ENCODE measurements at places on chromosomes 5 and 9.

DNA sequence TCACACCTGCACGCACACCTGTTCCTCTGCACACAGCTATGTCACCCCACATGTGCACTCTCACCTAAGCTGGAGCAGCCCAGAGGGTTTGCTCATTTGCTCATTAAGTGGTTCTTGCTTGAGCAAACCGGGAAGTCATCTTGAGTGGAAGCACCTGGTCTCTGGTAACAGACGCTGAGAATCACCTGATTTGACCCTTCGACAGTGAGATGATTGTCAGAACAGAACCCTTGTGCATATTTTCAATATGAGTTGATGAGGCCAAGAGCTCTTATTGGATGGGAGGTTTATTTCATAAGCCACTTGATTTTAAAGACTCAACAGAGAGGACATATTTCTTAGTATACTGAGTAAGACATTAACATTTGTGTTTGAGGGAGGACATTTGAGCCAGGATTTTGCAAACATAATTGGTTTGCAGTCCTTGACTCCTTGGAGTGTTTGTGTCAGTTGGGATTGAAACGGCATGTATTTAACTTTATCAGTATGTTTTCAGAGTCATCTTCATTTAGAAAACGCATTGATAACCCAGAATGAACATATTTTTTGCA lies 22.1 kb upstream of the LPCAT1 start:
- no peak for DNase-seq

DNA sequence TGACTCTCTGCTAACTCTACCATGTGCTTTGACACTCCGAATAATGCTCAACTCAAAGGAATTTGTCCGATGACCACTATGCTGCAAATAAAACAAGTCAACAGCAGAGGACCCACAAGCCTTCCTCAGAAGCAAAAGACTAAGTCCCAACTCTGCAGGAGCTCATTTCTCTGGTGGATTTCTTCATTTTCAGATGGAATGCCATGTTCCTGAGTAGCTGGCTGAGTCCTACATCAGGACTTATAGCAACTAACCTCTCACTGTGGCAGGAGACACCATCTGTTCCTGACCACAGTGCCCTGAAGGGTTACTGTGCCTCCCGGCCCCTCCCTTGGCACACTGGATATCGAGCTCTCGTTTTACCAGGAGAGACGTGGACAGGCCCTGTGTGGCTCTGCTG lies 20.8 kb downstream of the LHFPL2 start:
- no peak for DNase-seq

- DNase-seq, result no peak
Observed at GRCh38 chr5:172782169-172783039, 11.4 kb upstream of the DUSP1 start.

DNA sequence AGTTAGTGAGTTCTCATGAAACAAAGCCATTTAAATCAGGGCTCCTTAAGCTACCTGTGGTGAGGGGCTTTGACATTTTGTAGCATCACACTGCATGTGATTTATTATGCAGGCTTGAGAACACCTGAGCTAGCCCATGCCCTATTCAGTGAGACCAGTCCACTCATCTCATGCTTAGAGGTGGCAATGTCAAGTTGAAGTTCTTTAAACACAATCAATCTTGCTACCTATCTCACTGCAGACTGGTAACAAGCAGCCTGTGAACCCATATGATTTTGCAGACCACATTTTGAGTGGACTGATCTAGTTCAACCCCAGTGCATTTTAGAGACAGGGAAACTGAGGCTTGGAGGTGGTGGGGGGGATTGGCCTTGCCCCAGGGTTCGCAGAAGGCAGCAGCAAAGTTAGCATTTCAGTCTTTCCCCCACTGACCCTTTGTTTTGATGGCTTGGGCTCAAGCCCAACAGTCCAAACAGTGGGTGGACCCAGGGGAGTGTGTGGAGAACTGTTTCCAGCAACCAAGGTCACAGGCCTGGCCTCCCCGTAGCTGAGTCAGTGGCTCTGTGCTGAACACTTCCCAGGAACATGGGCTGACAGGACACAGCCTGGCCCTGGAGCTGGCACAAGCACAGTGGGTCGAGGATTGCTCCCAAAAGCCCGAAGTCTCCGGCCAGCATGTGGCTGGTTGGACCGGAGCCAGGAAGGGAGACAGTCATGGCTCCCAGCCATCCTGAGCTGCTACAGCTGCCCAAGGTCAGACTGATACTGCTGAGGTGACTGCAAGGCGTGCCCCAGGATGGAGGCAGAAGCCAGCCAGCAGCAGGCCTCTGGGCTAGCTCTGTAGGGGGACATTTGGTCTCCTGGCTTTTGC lies 95.3 kb downstream of the RGS3 start:
- no peak for DNase-seq

DNA sequence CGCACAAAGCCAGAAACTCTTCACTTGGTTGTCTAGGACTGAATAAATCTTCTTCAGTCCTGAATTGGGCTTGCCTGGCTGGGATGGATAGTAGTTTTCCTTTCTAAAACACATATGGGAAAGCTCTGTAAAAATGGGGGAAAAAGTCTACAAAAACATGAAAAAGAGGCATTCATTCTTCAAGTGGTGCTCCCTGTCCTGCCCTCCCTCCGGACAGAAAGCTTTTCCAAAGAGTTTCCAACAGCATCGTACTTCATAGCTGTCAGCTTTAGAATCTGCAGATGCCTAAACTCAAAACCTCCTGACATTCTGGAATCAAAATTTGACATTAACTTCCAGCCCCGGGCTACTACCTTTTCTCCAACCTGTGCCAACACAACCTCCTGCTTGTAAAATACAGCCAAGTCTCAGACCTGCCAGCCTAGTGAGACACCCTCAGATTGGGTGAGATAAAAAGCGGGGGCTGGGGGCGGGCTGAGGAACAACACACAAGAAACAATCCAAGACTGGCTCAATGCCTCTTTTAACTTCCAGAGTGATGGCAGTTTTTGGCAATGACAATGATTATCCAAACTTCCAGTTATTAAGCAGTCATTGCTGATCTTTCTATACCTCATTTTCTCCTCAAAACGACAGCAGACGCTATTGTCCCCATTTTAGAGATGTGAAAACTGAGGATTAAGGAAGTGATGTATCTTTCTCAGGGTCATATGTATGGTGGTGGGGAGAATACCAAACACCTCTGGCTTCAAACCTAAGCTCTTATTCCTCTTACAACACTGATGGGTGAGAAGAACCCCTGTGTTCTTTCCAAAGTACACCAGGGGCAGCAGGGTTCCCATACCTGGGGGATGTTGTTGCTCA lies 1.3 kb downstream of the TNC start:
- DNase-seq, result no peak

- DNase-seq, result no peak
Observed at GRCh38 chr5:119385536-119386128, 29.8 kb downstream of the TNFAIP8 start.

DNA sequence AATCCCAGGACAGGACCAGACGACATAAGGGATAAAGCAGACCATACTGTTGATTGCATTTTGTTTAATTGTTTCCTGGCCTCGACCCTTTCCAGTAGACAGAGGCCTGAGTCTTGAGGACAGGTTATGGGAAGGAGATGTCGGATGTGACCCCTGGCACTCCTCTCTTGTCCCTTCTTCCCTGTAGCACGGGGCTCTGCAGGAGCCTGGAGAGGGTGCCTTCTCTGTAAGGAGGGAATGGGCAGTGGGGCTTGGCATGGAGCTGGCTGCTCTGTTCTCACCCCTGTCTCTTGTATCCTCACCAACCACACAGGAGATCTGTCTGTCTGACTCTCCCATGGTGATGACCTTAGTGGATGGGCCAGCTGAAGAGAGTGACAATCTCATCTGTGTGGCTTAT lies 40.1 kb upstream of the SLC2A8 start:
- DNase-seq, result no peak

DNA sequence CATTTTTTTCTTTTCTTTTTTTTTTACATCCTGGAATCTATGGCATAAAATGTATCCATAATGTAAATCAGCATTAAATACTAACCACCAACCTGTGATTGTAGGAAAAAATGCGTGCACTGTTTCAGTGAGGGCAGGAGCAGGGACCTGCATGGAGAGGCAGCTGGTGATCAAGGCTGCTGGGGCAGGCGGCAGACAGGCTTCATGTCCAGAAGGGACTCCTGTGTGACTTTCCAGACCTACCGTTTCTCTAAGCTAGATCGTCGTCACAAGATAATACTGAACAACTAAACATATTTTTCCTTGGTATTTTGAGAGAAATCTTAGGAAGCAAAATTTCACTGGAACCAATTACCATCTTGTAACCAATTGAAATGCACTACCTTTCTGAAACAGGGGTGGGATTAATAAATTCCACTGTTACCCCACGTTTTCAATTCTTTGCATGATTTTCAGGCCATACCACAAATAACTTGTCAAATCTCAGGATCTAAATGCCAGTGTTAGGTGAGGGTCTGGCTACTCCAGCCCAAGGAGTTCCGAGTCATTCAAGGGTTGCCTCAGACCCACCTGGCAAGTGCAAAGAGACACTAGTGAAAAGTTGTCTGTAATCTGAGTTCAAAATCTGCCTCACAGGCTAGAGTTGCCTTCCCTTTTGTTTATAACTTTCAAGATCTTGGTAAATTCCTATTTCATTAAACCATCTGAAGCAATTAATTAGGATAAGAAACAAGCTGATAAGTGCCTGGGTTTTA lies 198.2 kb downstream of the SEMA5A start:
- no peak for DNase-seq

- no peak for DNase-seq
Observed at GRCh38 chr5:172705576-172706084, 64.6 kb downstream of the NEURL1B start.

GRCh38 chr9:134721344-134721743 lies 79.7 kb downstream of the COL5A1 start:
- DNase-seq, result no peak

DNA sequence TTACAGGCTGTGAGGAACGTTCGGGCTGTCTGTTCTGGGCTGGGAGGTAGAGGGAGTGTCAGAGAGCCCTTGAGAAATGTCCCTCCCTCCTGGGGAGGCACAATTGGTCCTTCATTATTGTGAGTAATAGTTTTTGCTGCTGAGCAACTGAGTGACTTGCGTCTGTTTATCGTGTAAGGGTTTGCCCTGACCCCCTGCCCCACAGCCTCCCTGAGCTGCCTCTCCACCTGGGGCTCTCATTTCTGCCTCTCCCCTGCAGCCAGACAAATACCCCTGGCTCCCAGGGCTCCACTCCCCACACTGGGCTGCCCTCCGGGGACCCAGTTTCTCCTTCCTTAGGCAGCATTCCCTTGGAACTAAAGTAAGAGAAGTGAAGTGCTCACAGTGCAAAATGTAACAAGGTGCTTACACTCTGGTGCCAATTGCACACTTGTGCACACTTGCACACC lies 174.9 kb upstream of the MVB12B start:
- DNase-seq, result no peak

- DNase-seq, result no peak
Observed at GRCh38 chr9:113896713-113897112, 20.6 kb downstream of the ZNF618 start.

DNA sequence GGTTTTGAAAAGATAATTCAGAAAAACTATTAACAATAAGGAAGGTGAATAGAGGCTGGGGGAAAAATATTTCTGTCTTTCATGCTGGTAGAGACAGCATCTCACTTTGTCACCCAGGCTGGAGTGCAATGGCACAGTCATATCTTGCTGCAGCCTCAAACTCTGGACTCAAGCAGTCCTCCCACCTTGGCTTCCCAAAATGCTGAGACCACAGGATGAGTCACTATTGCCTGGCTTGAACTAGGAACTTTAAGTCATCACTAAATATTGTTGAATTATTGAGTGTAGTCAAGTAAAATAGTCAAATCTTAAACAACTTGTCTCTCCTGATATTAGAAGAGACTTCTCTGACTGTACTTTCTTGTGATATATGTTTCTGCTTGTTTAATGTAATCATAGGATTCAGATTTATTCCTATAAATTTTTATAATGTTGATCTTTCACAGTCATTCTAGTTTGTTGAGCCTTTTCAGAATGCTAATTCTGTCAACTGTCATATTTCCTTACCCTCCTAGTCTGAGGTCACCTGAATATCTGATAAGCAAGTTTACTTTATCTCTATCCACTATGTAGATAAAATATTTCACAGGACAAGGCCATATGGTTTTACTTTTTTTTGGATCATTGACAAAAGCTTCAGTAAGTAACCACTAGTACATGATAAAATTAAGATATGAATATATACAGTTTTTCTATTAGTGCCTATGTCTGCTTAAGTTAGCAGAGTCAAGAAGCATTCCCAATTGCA lies 1696.5 kb downstream of the MAT2B start:
- no peak for DNase-seq

GRCh38 chr5:170745481-170746071 lies 37.9 kb upstream of the GABRP start:
- no peak for DNase-seq

GRCh38 chr5:57834829-57835608 lies 352.4 kb upstream of the ACTBL2 start:
- DNase-seq, result no peak

GRCh38 chr5:94102849-94103248 lies 361.4 kb upstream of the POU5F2 start:
- DNase-seq, result no peak

DNA sequence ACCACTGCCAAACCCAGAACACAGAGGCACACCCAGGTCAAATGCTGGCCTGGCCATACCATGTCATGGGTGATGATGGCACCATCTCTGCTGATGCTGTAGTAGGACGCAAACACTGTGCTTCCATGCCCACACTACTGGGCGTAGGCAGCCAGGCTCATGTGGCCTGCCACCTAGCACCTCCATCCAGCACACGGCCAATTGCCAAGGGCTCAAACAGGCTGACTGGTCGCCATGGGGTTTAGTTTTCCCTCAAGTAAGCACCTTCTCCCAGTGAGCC lies 39.4 kb downstream of the BICD2 start:
- DNase-seq, result no peak

- DNase-seq, result no peak
Observed at GRCh38 chr9:132983491-132984201, 5.2 kb downstream of the GFI1B start.

DNA sequence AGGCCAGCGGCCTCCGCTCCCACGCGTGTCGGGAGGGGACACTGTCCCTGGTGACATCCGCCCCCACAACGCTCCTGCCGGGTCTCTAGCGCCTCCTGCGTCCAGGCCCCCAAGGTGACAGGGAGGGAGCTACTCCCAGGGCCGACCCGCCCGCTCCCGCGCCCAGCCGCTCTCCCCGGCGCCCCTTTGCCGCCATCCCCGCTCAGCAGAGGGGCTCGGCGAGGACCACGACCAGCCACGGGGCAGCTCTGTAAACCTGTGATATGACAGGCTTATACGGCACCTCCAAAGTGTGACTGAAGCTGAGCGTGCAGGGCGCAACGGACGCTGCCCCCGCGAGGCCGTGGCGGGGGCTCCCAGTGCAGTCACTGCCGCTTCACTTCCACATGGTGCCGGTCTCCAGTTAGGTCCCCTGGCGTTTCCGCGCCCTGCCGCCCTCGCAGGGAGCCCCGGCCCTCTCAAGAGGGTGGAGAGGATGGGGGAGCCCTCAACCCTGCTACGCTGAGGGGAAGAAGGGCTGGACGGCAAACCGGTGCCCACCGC lies 978 bp upstream of the ADCY2 start:
- DNase-seq, result no peak

All from activated gamma-delta T cell treated with anti-CD3 and anti-CD28 coated beads, Interleukin-2, amount 50 U/mL, for 16 hours (primary cell).